ENCODE measurements at places on chromosomes 12 and 14.

DNA sequence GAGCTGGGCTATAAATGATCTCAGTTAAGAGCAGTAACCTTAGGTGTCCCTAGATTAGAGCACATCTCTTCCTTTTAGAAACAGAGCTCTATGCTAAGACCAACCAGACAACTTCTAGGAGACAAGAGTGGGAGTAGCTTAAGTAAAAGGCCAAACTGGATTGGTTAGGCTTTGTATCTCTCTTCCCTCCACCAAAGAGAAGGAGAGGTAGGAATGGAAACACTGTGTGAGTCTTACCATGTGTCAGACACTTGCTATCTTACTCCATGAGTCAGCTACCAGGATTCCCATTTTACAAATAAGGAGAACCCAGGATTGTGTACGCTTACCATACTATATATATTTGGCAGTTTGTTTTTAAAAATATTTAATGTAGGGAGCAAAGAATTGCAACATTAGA is 122.9 kb downstream of the PAX9 start:
- DNase-seq: no peak

DNA sequence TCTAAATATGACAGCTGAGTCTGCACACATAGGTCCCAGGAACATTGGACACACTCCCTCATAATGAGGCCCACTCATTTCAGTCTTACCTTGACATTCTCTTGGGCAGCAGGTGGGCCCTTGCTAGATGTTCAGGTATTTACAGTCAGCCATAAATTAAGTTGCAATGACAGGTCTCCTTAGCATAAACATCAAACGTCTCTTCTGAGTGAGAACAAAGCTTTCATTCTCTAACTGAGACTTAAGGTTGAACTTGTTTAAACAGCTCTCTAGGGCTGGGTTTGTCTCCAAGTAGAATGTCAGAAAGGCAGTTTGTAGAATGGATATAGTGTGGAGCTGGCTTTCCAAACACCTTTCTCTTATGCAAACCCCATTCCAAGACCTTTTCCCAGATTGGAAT is 10.3 kb downstream of the ACVR1B start:
- no peak for DNase-seq

DNA sequence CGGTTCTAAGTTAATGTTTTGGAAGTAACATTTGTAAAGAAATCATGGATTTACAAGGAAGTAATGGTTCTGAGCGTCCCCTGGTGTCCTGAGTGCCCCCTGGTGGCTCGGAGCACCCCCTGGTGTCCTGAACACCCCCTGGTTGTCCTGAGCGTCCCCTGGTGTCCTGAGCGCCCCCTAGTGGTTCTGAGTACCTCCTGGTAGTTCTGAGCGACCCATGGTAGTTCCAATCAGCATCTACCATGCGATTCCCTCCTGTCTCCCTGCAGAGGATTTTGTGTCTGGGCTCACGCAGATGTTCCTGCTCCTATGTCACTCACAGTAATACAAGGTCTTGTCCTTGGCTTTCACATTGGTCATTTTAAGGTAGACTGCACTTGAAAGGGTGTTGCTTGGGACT is 1352.9 kb downstream of the TMEM121 start:
- DNase-seq: no peak

DNA sequence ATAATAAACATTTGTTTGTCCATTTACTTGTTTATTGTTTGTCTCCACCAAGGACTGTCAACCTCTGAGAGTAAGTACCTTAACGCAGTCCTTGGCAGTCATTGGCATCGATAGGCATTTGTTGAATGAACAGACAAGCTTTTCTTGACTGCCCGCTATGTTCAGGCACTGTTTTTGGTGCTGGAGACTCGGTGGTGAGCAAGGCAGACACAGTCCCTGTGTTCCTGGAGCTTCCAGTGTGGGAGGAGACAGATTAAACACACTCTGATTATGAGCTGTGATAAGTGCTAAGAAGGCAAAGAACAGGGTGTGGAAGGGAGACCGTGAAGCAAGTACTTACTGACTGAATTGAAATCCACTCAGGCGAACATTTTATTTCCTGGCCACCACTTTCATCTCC is 1.2 kb downstream of the ATP6V0A2 start:
- DNase-seq: no peak

DNA sequence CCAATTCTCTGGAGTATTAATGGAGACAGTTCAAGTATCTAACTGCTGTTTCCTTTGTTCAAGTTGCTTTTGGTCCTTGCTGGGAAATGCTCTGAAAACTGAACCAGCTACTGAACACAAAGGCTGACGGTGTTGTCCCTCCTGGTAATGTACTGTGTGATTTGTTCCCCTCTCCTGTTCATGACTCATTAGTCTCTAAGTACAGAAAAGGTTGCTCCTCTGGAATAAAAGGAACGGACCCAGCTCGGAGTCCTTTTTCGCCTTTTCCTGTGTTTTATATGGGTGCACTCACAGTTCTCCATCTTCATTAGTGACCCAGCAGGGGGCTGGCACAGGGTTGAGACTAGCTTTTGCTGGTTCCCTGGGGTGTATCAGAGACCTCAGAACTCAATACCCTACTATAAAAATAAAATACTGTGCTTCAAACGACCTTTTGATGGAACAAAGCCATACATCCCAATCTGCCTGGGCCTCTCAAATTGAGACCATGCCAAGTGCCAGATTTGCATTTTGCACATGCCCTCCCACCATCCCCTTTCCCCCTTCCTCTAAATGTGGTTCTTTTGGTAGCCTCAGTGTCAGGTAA is 269.7 kb downstream of the RAD51B start:
- peak; percentile 68 for DNase-seq

- DNase-seq: no peak
Observed at GRCh38 chr12:79452906-79453305, 237.9 kb downstream of the PAWR start.

DNA sequence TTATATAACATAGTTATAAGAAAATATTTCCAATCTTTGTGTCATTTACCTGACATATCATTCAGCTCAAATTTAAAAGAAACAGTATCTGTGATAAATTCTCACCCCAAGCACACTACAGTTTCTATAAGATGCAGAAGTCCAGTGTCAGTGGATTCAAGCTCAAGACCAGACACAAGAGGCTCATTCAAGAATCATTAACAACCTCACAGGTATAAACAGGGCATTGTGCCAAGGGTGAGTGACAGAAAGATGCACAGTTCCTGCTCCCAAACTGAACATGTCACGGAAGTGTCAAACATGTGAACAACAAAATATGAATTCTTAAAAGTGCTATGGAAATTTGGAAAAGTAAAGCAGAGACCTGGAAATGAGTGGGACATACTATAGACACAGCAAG is 12.8 kb downstream of the ATP2B1 start:
- DNase-seq: no peak

GRCh38 chr12:54981796-54982195 is 2.8 kb downstream of the TESPA1 start:
- no peak for DNase-seq

GRCh38 chr12:34022079-34022830 is at the start of gene ALG10:
ALG10 (plus strand) TSS chr12:34022496; CDS start chr12:34022600, 104 bp downstream.
- DNase-seq: peak; percentile 98

DNA sequence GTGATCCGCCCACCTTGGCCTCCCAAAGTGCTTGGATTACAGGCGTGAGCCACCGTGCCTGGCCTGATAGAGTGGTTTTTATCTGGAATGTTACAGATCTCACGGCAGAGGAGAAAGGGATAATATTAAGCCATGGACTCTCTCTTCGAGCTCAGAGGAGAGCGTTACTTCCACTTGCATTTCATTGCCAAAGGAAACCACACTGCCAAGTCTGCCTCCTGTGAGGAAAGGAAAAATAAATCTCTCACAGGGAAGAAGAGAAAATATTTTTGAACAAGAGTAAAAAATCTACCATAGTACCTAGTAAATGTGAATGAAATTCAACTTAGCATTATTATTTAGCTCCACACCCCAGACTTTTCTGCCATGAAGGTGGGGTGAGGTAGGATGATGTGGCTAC is 319.2 kb upstream of the PRICKLE1 start:
- DNase-seq: no peak

DNA sequence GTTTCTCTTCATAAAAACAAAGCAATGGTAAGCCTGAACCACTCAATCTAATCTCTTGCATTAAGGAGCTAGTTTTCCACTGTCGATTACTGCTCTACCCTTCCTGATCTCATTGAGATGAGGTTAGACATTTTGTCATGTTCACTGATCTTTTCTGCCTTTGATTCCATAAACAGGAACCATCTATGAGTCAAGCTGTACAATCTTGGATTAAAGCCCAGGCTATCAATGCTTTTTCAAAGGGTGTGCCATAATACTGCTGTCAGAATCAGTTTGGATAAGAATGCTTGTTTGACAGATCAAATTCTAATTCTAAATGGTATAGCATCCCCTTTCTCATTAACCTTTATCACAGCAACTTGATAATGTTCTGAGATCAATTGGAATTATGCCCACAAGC is 16.1 kb downstream of the GRIP1 start:
- no peak for DNase-seq

DNA sequence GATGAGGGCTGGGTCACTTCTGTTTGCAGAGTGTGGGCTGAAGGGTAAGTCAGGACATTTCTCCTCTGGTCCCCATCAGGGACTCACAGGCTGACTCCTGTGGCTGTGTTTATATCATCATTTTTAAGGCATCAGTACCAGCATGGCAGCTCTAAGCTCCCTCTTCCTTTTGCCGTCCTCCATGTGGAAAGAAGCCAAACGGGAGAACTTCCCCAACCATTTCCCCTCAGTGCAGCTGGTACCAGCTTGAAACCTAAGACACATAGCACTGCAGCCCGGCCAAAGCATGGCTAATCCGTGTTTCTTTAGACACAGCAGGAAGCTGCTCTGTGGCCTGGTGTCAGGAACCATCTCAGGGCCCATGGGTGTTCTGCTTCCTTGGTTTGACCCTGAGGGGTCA is 31.9 kb upstream of the ATP2A2 start:
- DNase-seq: no peak

GRCh38 chr14:89428546-89429198 is 11.6 kb upstream of the FOXN3 start:
- no peak for DNase-seq

DNA sequence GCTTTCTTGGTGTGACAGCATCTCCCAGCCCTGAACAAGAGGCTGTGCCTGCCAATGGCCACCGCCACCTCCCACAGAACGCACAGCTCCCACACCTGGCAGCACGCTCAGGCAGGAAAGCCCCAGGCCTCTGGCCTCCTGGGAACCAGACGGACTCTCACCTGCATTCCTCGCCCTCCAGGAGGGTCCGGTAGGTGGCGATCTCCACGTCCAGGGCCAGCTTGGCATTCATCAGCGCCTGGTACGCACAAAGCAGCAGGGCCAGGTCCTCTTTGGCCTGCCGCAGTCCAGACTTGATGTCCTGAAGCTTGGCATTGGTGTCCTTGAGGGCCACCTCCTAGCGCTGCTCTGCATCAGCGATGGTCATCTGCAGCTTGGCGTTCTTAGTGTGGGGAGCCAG is 12.1 kb upstream of the KRT77 start:
- no peak for DNase-seq

DNA sequence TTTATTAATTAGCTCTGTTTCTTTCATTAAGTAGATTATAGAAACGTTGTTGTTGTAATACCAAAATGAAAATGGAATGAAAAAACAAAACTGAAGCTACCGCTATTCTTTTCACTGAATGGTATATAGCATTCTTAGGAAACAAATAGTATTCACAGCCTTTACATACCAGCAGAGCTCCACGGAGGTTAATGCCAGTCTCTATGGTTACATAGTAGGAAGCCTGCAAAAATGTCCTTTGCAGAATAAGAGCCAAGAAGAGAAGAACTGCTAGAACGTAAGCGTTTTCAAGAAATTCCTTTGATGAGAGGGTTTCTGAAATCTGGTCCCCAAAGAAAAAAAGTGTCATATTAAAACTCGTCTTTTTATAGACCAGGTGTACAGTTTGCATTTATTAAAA is 30.6 kb downstream of the ABCC9 start:
- DNase-seq: no peak

- no peak for DNase-seq
Observed at GRCh38 chr12:124993626-124994436, at the start of gene BRI3BP. BRI3BP (plus strand) TSS chr12:124993645; CDS start chr12:124993791, 146 bp downstream.

DNA sequence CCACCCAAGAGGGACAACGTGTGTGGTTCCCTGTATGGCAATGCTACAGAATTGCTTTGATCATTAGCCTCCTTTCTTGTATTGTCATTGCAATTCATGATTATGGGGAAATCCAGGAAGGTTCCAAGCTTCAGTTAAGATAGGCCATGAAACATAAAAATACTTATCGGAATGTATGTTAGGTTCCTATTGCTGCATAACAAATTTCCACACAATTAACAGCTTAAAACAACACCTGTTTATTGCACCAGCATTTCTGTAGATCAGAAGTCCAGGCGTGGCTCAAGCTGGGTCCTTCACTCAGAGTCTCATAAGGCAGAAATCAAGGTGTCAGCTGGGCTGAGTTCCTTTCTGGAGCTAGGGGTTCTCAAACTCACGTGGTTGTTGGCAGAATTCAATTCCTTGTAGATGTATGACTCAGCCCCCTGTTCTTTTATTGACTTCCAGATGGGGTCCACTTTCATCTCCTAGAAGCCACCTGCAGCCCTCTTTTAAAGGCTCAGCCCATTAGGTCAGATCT is 365.6 kb upstream of the TMPO start:
- no peak for DNase-seq

GRCh38 chr14:49058511-49058910 is 527.7 kb downstream of the RPS29 start:
- DNase-seq: peak; percentile 41

DNA sequence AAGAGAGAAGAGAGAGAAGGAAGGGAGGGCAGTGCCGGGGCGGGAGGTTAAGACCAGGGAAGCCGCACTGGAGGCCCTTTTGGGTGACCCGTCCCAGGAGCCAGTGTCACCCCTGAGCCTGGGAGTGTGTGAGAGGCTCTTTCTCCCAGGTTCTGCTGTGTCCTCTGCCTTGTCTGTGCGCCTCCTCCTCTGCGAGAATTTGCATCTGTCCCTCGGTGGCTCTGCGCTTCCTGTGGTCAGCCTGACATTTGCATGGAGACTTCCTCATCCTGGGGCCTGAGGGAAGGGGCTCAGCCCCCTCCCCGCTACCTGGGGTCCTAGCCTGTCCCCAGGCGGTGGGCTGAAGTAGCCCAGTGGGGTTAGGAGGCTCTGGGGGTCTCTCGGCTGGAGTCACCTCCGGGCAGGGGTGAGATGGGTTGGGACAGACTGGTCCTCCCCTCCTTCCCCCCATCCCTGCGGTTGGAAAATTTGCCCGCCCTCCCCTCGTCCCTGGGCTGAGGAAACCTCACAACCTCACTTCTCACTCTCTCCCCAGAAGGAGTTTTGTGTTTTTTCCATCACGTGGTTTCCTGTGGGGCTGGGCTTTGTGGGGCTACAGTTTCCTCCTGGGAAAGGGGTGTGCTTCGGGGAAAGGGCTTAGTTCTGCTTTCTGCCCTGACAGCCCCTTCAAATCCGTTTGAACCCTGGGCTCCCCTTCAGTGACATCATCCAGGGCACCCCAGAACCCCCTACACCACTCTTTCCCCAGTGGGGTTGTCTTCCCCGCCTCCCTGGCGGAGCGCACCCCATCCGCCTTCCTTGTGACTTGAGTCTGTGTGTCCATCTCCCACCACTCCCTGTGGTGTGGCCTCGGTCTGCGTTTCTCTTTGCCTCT is 2.5 kb downstream of the PTPN6 start:
- no peak for DNase-seq
